ENCODE measurements at places on chromosomes 12 and 14.

DNA sequence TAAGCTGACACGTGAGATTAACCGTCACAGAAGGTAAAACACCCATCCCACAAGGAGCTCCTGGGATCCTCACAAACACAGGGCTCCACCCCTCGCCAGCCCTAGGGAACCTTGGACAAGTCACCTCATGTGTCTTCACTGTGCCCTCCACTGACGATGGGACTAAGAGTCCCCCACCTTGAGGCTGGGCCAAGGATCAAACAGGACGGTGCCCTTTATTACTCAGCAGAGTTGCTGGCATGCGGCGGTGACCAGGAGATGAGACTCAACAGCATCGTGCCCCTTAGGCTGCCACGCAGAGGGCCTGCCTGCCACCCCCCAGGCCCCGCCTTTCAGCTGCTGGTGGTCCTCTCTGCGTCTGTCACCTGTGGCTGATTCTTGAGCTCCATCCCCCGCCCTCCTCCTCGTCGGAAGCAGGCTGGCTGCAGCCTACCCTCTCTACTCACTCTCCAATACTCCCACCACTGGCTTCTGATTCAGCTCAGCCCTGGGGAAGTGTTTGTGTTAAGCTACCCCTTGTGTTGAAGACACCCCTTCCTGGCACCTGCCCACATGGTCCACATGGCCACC is 105.2 kb downstream of the DICER1 start:
- no peak for DNase-seq

DNA sequence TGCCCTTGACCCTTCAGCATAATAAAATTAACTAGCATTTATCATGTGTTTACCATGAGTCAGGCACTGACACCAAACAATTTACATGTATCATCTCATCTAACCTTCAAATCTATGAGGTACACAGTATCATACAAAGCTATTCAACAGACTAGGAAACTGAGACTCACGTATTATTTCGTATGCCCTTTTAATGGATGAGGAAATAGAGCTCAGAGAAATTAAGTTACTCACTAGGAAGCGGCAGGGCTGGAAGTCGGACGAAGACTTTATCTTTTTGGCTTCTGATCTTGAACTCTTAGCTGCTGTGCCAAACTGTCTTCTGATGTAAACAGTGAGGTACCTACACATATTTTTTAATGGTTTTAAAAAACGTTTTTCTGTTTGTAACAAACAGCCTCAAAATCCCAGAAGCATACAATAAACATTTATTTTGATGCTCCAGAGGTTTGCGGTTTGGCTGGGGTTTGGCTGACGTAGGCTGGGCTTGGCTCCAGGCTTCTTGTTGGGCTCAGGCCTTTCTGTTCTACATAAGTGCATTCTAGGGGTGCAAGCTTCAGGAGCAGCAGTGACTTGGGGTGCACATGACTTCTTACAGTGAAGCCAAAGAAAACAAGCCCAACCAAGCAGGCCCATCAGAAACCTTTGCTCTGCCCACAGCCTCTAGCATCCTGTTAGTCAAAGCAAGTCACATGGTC is 184.7 kb downstream of the TBX5 start:
- DNase-seq = no peak

DNA sequence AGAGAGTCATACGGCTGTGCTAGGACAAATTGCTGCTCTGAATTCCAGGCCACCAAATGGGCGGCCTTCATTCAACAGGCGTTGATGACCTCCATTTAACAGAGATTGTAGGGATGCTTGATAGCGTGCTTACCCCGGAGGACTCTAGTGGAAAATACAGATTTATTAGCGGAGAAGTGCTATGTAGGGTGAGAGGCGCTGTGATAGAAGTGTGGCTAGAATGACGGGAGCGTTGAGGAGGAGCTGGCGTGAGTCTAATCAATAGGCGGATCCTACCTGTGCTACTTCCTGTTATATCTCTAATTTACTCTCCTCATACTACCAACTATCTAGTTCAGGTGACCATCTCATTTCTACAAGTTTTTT is 668 bp downstream of the MRPS35 start:
- DNase-seq = no peak

GRCh38 chr14:77822307-77822706 is 22.4 kb downstream of the ADCK1 start:
- DNase-seq = no peak

DNA sequence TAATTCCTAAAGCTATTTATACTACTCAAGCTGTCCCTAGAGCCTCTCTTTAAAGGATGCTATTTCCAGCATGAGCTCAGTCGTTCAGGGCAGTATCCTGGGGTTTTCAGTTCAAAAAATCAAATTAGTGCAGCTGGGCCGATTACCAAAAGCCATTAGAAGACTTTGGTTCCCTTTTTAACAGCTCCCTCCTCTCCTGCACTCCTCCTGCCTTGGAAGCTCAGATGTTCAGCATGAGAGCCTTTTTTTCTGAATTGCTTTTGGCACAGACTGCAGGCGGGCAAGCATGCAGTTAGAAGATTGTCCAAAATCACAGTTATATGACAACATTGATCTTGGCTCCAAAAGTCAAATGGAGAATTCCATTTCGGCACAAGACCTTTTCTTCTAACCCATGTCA is 179.6 kb downstream of the SLC35F4 start:
- no peak for DNase-seq

GRCh38 chr12:124142395-124143035 is 152.4 kb upstream of the RFLNA start:
- no peak for DNase-seq

GRCh38 chr14:56378475-56378877 is 201.1 kb upstream of the TMEM260 start:
- no peak for DNase-seq

- peak; percentile 78 for DNase-seq
Measured at GRCh38 chr14:34875031-34875922, at the start of gene BAZ1A. TSS of gene BAZ1A (minus strand) at chr14:34875360. CDS start at chr14:34874604, 756 bp downstream.

DNA sequence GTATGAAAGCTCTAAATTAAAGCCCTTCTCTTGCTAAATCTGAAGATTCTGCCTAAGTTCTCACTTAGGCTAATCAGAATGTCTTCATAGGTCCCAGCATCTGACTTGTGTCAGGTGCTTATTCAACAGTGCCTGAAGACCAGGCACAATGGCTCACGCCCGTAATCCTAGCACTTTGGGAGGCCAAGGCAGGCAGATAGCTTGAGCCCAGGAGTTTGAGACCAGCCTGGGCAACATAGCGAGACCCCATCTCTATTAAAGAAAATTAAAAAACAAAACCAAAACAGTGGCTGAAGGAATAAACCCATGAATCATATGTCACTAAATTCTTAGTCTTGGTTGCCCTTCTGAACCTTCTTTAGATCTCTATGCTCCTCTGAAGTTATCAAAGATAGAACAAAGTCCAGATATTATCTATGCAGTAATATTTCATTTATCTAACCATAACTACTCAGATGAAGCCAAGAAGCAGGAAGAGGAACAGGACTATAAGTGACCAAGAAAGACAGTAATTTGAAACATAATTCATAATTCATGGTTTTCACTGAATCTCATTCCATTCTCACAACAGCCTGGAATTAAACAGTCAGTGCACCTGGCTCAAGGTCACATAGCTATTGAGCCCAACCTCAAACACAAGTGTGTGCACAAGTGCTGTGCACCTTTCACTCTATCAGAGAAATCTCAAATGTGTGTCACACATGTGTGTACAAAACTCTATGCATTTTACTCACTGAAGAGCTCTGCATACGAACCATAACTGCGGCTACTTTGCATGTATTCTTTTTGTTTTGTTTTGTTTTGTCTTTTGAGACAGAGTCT is 6.6 kb downstream of the SLC7A7 start:
- no peak for DNase-seq

DNA sequence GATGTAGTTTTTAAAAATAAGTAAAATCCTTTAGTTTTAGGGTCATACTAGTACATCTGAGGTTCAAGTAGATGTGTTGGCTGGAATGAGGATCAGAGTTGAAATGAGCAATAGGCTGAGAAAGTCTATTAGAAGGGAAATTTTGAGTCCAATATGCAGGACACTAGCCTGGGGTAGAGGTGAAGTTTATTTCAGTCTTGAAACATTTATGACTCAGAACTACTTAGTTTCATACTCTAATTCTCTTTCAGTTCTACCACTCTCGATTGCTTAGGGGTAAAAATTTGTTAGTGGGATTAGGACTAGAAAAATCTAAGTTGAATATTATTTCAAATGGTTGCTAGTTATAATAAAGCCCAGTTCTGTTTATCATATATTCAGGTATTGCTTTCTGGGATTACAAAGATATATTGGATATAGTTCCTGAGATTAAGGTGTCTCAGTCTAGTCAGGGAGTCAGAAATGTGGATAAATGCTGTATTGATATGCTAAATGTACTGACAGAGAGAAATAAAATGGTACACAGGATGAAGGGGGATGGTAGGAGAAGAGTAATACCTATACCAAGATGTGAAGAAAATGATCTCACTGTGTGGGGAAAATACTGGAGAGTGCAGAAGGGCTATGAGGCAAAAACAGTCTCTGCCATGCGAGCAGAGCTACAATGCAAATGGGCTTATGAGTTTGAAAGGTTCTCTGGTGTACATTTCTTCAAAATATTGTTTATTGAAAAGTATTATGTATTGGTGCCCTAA is 395.8 kb upstream of the FBXO33 start:
- DNase-seq = no peak
